ENCODE measurements at places on chromosomes 16 and 17. TPM values are rescaled to one million over a fixed set of nuclear protein-coding genes. Genes with fewer than 3 reads are reported as not detected.

GRCh38 chr17:79049821-79050220 is 24.8 kb upstream of the ENGASE start:
- no peak for DNase-seq

GRCh38 chr16:20409398-20410120 is at the start of gene ACSM5:
Gene ACSM5 (plus strand): TSS chr16:20409534. CDS start chr16:20411485, 1,951 bp downstream.
- no peak for DNase-seq

GRCh38 chr16:25835126-25835525 is 143.4 kb downstream of the HS3ST4 start:
- DNase-seq, result no peak

DNA sequence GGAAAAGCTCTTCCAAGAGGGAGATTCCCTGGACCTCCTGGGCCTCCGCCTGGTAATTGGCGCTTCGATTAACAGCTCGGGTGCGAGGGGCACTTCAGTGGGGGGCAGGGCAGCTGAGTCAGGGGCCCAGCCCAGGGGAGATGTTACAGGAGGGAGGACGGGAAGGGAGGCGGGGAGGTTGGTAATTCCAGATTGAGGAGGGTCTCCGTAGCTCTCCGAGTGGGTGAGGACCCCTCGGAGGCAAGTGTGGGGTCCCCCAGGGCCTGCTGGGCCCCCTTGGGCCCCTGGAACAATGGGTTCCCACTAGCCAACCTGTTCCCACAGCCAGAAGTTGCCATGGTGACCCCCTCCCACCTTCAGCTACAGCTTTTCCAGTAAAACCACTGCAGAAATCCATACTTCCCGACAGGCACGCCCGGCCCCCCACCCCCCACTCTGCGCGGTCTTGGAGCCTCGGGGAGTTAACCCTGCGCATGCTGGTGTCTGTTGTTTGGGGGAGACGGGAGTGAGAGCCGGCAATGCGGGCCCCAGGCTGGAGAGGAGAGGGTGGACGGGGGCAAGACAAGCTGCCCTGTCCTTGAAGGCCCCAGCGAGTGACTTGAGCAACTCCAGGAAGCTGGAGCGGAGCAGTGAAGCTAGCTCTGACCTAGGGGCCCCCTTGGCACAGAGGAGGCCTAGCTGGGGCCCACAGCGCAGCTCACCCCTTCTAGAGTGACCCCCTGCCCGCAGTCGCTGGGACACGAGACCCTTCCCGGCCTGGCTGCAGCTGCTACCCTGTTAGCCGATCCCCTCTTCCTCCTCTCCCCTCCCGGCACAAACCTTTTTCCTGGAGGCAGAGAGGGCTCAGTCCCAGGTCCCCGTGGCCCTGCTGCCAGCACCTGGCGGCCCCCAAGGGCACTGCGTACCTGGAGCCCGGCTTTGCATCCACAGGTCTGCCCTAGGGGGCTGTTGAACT is 37.8 kb downstream of the TMEM235 start:
- DNase-seq, result no peak

- DNase-seq, result no peak
Observed at GRCh38 chr17:40817103-40817682, 5.2 kb downstream of the KRT10 start.

GRCh38 chr16:84475643-84476240 is 28.7 kb downstream of the MEAK7 start:
- no peak for DNase-seq

DNA sequence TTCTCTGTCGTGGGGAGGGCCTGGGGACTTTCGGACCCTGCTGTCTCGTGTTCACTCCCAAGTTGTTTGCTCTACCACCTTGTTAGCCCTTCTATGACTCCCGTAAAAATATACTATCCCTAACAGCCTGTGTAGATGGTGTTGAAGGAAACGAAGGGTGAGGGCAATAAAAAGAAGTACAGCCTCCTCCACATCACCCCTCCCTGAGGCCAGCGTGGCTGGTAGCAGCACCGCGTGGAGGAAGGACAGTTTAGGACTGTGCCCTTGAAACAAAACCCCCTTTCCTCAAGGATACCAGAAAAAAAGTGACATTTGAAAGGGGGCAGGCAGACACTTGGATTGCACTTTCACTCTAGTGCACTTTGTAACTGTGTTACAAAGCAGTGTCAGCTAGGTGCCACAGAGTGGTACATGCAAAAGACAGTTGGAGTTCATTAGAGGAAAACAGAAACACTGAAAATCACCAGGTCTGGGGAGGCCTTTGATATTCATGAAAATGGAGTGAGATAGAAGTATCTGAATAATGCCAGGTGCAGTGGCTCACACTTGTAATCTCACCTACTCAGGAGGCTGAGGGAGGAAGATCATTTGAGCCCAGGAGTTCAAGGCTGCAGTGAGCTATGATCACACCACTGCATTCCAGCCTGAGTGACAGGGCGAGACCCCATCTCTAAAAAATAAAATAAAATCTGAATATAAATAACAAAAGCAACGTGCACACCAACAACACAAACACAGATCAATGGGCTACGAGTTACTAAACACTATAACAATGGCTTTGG is 53.8 kb downstream of the TBX4 start:
- no peak for DNase-seq

DNA sequence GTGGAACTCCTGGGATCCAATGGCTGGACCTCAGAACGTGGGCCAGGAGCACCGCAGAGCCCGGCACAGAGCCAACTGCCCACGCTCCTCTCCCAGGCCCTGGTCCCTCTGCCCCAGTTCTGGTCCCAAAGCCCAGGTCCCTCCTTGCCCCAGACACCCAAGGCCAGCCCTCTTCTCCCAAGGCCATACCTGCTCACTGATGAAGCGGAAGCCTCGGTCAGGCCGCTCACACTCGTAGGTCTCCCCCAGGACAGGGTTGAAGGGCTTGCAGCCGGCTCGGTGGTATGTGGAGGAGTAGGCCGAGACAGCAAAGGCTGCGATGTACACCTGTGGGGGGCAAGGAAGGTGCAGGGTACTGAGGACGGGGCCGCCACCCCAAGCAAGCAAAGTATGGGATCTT is 8.5 kb downstream of the OSBPL7 start:
- DNase-seq, result no peak

- DNase-seq, result no peak
Observed at GRCh38 chr17:26731005-26731921, 562.7 kb upstream of the WSB1 start.

DNA sequence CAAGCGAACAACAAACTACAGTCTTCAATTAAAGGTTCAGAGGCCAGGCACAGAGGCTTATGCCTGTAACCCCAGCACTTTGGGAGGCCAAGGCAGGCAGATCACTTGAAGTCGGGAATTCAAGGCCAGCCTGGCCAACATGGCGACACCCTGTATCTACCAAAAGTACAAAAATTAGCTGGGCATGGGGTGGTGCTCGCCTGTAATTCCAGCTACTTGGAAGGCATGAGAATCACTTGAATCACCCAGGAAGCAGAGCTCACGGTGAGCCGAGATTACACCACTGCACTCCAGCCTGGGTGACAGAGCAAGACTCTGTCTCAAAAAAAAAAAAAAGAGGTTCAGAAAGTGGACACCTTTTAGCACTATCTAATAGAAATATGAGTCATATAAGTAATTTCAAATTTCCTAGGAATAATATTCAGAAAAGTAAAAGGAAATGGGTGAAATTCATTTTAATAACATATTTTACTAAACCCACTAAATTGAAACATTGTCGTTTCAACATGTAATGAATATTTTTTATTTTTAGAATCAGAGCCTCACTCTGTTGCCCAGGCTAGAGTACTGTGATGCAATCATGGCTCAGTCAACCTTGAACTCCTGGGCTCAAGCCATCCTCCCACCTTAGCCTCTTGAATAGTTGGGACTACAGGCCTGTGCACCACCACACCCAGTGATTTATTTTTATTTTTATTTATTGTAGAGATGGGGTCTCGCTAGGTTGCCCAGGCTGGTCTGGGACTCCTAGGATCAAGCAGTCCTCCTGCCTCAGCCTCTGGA is 15.2 kb upstream of the MARCHF10 start:
- peak; percentile 71 for DNase-seq

- no peak for DNase-seq
Observed at GRCh38 chr16:83338941-83339340, 468.8 kb upstream of the HSBP1 start.

GRCh38 chr16:5379954-5380353 is 282.4 kb upstream of the EEF2KMT start:
- no peak for DNase-seq

DNA sequence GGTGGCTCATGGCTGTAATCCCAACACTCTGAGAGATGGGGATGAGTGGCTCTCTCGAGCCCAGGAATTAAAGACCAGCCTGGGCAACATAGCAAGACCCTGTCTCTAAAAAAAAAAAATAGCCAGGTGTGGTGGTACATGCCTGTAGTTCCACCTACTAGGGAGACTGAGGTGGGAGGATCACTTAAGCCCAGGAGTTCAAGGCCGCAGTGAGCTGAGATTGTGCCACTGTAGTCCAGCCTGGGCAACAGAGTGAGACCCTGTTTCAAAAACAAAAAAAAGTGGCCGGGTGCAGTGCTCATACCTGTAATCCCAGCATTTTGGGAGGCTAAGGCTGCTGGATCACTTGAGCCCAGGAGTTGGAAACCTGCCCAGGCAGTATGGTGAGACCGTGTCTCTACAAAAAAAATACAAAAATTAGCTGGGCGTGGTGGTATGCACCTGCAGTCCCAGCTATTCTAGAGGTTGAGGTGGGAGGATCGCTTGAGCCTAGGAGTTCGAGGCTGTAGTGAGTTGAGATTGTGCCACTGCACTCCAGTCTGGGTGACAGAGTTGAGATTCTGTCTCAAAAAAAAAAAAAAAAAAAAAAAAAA is 3.0 kb downstream of the C16orf54 start:
- no peak for DNase-seq

GRCh38 chr17:80478487-80479245 is 2.3 kb upstream of the NPTX1 start:
- DNase-seq, result no peak

DNA sequence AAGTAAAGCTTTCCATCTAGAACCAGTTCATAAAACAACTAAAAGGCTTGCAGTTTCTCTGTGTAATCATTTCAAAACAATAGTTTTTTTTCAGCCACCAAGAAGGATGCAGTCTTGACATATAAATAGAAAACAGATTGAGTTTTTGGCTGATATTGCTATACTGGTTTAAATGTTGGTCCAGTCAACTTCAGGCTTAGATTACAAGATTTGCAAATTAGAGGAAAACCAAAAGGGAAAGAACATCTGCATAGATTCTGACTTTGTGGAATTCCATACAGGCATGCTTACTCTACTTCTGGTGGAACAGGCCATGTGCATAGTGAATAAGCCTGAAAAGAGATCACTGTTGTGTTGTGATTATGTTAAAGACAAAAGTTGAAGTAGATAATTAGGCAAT is 150.3 kb downstream of the BCAS3 start:
- DNase-seq, result no peak

- no peak for DNase-seq
Observed at GRCh38 chr16:2028620-2029220, 2.0 kb downstream of the NHERF2 start.

DNA sequence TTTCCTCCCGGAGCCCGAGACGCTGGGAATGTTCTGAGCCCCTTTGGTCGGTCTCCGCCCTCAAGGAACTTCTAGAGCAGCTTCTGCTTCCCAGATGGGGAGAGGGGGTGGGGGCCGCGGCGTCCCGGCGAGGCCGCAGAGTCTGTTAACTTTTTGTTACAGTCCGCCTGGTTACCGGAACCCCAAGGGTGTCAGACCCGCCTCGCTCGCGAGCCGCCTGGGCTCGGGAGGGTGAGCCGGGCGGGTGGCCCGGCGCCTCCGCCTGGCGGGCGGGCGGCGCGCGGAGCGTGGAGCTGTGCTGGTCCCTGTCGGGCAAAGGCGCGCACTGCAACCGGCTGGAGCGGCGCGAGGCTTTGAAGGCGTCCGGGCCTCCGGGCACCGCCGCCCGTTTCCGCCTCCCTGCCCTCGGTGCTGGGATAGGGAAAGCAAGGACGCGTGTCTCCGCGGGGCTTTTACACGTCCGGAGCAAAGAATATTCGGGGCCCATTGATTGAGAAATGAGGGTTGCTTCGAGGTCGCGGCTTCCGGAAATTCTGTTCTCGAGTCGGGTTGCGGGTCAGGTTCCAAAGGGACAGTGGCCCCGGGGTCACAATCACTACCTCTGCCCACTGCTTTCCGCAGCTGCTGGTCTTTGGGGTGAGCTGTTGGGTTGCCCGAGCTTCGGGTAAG is 1.7 kb downstream of the HS3ST3B1 start:
- DNase-seq, result peak; percentile 81

DNA sequence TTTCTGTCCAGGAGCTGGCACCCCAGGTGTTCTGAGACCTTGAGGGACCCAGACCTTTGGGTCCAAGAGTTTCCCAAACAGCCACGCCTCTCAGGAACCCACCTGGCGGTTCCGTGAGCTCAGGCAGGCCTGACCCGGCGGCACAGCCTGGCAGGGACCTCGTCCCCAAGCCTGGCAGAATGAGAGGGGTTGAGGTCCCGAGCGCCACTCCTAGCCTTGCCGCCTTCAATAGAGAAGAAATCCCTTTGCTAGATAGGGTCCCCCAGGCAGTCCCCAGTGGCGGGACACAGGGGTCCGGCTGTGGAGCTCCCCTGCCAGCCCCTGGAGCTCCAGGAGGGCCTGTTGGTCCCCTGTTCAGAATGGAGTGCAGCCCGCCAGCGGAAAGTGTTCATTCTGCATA is 10.5 kb upstream of the CLEC18A start:
- no peak for DNase-seq

DNA sequence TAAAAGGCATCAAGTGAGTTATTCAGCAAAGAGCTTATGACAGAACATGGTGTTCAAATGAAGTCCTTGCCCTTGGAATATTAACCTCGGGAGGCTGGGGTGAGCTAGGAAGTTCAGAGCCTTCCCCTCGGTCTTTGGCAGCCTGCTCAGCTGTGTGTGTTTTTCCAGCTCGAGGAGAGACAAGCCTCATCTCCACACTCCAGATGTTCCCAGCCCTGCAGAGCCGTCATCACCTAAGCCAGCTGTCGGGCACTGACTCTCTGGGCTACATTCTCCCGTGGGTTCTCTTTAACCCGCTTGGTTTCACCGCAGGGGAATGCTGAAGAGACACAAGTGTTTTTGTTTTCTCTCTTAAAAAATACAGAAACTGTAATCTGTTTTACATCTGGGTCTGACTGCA is 47.1 kb downstream of the IRX3 start:
- no peak for DNase-seq

DNA sequence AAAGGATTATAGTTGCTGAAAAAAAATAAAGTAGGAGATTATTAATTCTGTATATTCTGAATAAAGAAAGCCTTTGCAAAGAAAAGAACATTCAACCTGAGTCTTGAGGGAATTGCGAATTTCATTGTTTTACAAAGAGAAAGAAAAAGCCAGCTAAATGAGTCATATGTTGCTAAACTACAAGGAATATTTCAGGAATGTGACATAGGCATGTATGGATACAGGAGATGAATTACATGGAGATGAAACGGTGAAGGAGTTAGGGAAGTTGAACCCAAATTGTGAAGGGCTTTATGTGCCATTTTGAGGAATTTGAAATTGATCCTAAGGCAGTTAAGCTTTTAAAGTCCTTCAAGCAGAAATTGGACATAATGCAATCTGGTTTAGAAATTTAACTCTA is 177.3 kb upstream of the RBL2 start:
- DNase-seq, result peak; percentile 9

GRCh38 chr17:75498726-75499213 is 16.6 kb downstream of the CASKIN2 start:
- no peak for DNase-seq

GRCh38 chr17:8420041-8420934 is 15.4 kb upstream of the NDEL1 start:
- no peak for DNase-seq

XAF1 gene
- polyA plus RNA-seq, result 0.14 TPM

CDH1 gene
- polyA plus RNA-seq, result 206 TPM

HIGD1B gene
- not detected for polyA plus RNA-seq

CLCN7 gene
- 26.6 TPM for polyA plus RNA-seq

IFT20 gene
- 15.6 TPM for polyA plus RNA-seq

TSR1 gene
- 15.9 TPM for polyA plus RNA-seq

ZNF689 gene
- polyA plus RNA-seq, result 4.7 TPM

DHX40 gene
- 15.1 TPM for polyA plus RNA-seq

NPIPA8 gene
- 2.3 TPM for polyA plus RNA-seq

C17orf100 gene
- polyA plus RNA-seq, result 0.77 TPM

PRCD gene
- polyA plus RNA-seq, result 0.71 TPM

All from mammary epithelial cell (primary cell).